ENCODE measurements at places on chromosomes 2 and 18.

DNA sequence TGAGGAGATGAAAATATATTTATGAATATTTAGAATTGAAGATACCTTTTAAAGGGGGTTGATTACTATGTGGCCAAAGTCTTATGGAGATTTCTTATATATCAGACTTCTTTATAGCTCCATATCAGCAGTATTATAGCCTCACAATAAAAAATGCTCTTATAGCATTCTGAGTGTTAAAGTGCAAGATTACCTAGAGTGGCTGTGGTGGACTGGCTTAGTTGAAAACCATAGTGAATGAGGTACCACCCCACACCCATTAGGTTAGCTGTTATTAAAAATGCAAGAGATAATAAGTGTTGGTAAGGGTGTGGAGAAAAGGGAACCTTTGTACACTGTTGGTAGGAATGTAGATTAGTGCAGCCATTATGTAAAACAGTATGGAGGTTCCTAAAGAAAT is 39.7 kb downstream of the NCOA1 start:
- no peak for DNase-seq

DNA sequence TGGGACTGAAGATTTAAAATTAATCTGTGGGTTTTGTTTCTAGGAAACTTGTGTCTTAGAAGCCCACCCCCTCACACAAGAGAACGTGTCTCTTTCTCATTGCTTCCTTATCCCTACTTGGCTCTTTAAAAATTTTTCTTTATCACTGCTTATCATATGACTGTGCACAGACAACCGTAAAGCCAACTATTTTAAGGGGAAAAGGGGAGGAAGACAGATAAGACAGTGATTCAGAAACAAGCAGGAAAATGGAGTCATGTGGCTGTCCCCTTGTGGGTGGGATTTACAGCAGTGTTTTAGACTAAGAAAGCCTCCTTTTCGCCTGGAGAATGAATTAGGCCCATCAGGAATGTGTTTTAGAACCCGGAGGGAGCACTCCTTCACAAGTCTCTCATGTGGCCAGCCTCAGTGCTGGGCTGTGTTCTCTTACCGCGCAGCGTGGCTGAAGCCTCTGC is 17.6 kb downstream of the PRKCE start:
- no peak for DNase-seq

DNA sequence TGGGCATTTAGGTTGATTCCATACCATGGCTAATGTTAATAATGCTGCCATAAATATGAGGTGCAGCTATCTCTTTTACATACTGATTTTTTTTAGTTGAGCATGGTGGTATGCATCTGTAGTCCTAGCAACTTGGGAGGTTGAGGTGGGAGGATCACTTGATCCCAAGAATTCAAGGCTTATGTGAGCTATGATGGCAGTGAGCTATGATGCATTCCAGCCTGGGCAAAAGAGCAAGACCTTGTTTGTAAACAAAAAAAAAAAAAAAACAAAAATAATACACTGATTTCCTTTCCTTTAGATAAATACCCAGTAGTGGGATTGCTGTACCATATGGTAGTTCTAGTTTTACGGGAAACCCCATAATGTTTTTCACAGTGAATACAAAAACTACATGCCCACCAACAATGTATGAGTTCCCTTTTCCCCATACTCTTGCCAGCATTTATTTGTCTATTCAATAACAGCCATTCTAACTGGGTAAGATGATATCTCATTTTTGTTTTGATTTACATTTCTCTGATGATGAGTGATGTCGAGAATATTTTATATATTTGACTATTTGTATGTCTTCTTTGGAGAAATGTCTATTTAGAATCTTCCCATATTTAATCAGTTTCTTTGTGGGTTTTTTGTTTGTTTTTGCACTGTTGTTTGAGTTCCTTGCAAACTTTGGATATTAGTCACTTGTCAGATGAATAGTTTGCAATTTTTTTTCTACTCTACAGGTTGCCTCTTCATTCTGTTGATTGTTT is 281.0 kb upstream of the KYNU start:
- DNase-seq = no peak

- DNase-seq = no peak
These were observed 70.5 kb downstream of the PIK3C3 start for GRCh38 chr18:42025491-42025890.

GRCh38 chr2:101775092-101775491 is 77.6 kb downstream of the MAP4K4 start:
- DNase-seq = no peak

DNA sequence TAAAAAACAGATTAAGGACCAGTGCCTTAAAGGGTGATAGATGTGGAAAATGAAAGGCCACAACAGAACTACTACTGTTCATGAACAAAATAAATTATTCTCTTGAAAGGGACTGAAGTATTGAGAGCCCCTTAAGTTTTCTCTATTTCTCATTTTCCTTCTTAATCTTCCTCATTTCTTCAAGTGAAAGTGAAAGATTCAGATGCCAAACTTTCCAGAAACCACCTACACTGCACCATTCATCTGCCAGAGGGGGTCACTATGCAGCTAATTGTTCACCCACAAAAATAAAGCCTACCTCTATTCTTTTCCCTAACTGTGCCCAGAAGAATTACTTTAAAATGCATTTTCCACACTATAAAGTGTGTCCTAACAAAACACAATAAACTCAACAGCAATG is 140.1 kb downstream of the NR4A2 start:
- DNase-seq = no peak

- no peak for DNase-seq
These were observed 49.2 kb downstream of the DIPK1C start for GRCh38 chr18:74407888-74408287.

DNA sequence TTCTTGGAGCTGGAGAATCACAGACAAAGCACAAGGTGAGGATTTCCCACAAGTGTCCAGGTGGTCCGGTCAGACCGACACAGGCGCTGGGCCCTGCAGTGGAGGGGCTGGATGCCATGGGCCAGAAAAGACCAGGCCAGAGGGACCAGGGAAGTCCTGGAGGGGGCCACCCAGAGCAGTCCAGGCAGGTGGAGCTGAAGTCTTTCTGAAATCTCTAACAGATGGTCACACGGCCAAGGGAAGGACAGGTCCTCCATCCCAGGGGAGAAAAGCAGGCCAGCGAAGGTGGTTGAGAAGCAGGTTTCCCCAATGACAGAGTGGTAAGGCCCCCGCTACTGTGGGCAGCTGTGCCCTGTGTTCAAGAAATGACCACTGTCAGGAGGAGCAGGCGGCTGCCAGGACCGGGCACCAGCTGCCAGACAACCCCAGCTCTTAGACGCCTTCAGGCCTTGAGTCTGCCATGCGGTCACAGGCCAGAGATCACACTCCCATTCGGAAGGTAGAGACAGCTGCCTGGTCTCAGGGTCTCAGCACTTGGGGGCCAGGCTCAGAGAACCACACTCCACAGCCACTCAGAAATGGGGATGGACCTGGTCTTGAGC is 25.9 kb downstream of the HS1BP3 start:
- DNase-seq = no peak

- no peak for DNase-seq
These were observed 226.3 kb downstream of the CDCA7 start for GRCh38 chr2:173580956-173581355.

GRCh38 chr2:189798312-189799029 is 14.2 kb downstream of the PMS1 start:
- no peak for DNase-seq

- no peak for DNase-seq
These were observed 16.4 kb downstream of the EPC2 start for GRCh38 chr2:148660999-148661398.

- DNase-seq = no peak
These were observed 4.8 kb upstream of the POU3F3 start for GRCh38 chr2:104849101-104849500.

DNA sequence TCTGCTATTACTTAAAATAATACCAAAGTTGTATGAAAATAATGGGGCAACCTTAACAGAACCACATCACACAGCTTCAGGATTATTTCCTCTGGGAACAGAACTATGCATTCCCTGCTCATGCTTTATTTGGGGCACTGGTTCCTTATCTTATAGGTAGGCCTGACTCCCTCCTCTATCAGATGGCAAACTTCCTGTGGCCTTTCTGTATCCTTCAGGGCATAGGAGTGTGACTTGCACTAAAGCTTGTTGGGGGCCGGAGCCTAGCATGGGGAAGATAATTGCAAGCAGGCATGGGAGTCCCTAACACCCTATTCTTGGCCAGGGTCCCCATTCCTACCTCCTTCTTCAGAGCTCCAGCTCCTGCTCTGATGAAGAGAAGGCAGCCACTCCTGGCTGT is 167.2 kb upstream of the SERTAD2 start:
- no peak for DNase-seq

DNA sequence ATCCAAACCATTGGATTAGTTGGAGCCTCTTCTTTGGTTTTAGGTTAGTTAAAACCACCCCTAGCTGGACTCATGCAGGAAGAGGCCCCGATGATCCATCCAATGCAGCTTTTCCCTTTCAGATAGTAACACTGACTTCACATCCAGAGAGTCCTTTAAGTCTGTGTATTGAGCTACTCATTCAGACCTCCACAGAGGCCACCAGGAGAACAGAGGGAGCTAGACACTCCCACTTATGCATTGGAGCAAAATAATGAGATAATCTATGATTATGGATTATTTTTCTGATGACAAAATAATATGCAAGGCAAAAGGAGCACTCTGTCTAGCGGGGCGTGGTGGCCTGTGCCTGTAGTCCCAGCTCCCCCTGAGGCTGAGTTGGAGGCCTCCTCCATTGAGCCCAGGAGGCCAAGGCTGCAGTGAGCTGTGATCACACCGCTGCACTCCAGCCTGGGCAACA is 1.6 kb upstream of the ROCK2 start:
- DNase-seq = no peak

DNA sequence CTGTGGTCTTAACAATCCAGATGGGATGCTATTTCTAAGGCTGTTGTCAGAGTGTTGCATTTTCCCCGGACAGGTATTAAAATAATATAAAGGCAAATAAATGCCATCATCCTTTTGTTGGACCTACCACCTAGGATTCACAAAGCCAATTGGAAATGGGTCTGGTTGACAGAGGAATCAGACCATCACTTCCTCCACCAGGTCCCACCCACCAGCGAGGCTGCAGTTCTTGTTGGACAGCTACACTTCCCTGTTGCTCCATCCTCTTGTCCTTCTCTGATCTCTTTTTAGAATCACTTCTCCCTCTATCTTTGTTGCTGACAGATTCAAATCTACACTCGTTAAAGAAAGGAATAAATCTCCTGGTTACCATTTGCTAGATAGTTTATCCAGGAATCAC is 1.1 kb downstream of the TMEM169 start:
- DNase-seq = peak; percentile 17

DNA sequence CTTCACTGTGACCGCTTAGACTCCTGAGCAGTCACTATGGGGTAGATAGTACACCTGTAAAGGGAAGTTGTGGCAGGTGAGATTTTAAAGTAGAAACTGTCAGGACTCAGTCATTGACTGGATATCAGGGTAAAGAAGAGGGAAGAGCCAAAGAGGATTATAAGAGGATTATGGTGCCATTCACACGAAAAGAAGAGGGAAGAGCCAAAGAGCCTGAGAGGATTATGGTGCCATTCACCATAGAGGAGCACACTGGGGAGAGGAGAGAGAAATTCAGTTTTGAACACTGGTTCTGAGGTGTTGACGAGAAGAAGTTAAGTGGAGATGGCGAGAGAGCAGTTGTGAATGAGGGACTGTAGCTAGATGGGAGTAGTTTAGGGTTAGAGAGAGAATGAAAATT is 16.9 kb upstream of the KCNJ13 start:
- DNase-seq = no peak

DNA sequence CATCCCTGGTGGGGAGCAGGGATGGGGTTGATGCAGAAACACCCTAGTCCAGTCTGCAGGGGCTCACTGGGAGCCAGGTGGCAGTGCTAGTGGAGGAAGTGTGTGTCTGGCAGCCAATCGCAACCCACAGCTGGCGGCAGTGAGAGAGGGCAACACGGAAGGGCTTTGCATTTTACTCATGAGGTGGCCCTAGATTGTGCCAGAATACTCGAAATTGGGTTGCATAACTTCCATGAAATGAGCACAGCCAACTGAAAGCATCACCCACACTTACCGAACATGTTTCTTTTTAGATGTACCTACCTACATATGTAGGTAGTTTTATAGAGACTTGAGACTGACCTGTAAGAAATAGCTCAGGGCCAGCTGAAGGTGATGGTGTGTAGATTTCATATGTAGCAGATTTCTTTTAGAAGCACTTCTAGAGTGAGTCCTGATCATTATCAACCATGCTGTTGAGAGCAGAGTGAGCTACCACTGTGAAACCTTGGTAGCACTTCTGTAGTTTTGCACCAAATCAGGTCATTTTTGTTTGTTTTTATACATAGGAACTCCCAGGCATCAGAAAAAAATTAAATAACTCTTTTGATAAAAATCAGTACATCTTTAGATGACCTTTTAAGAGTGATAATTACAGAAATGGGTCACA is 13.0 kb downstream of the IL18R1 start:
- DNase-seq = peak; percentile 18

DNA sequence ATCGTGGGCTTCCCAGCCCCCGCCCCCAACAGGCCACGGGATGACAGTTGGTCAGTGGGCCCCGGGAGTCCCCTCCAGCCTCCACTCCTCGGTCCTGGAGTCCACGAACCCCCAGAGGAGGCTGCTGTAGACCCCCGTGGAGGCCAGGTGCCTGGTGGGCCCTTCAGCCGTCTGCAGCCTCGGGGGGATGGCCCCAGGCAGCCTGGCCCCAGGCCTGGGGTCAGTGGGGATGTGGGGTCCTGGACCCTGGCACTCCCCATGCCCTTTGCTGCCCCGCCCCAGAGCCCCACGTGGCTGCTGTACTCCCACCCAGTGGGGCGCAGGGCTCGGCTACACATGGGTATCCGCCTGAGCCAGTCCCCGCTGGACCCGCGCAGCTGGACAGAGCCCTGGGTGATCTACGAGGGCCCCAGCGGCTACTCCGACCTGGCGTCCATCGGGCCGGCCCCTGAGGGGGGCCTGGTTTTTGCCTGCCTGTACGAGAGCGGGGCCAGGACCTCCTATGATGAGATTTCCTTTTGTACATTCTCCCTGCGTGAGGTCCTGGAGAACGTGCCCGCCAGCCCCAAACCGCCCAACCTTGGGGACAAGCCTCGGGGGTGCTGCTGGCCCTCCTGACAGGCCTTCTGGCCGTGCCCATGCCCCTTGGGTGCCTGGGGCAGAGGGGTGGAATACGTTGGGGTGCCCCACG is 7.6 kb downstream of the NEU4 start:
- DNase-seq = no peak

- no peak for DNase-seq
These were observed 33.4 kb upstream of the ATP8B1 start for GRCh38 chr18:57836557-57836956.

DNA sequence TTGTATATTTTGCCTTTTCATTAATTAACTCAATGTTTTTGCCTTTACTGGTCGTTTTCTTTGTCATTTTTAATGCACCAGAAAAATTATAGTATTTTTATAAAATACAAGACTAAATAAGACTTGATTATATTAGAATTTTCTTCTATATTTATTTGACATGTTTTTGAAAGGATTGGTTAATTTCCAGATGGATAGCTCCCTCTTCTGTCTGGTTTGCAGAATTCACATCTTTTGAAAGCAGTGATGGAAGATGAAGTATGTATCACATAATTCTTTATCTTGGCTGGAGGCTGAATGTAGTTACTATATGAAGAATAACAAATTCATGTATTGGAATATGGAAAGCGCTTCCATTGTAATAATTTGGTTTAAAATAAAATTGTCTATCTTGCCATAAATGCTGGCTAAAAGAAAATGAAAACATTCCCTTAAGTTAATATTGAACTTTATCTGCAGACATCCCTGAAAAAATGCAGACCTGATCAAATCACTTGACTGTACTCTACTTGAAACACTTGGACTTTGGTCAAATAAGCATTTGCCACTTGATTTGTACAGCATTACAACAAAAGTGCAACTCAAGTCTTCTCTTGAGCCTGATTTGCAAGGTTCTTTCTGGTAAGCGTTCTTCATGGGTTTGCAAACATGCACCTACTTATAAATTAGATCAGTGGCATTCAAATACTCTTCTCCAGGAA is 86.3 kb upstream of the EFEMP1 start:
- no peak for DNase-seq

Data from CD4-positive, alpha-beta T cell treated with Interleukin-4 for 1 hour (primary cell).